ENCODE measurements at places on chromosomes 5 and 9. TPM values are rescaled to one million over a fixed set of nuclear protein-coding genes. Genes with fewer than 3 reads are reported as not detected.

GRCh38 chr9:126697330-126697729 lies 83.6 kb downstream of the LMX1B start:
- no peak overlapping the region for H3K4me3 ChIP-seq
- H3K4me1 ChIP-seq: no peaks in the 10 kb centered on the region
- H3K27ac ChIP-seq: no peak overlapping the region

DNA sequence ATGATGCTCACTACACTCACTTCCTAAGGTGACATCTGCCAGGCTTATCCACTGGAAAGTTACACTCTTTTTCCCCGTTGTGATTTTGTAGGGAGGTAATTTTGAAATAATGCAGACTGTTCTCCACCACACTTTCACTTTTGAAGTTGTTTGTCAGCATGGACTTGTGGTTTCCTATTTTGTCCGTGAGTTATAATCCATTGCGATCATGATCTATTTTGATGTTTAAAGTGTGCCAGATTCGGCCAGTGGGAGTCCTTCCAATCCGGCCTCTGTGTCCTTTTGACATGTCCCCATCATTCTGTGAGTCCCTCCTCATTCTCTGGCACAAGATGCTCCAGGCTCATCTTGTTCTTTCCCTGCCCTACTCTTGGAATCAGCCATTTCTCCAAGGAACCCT lies 211.3 kb upstream of the KLF4 start:
- no peak overlapping the region for H3K4me3 ChIP-seq
- no peaks in the 10 kb centered on the region for H3K4me1 ChIP-seq
- no peaks in the 10 kb centered on the region for H3K36me3 ChIP-seq
- no peak overlapping the region for H3K27ac ChIP-seq
- no peak for DNase-seq

GRCh38 chr5:179822059-179822432 lies 1.3 kb downstream of the SQSTM1 start:
- DNase-seq: no peak
- no peaks in the 10 kb centered on the region for H3K27me3 ChIP-seq
- H3K27ac ChIP-seq: peak overlapping the region; percentile 96
- peaks cover 36% of the 10 kb centered on the region for H3K4me1 ChIP-seq
- peaks cover 24% of the 10 kb centered on the region for H3K36me3 ChIP-seq
- peak overlapping the region; percentile 83 for H3K4me3 ChIP-seq

The ISCA1 gene
- total RNA-seq: 35.6 TPM

- H3K4me1 ChIP-seq: no peaks in the 10 kb centered on the region
- no peaks in the 10 kb centered on the region for H3K36me3 ChIP-seq
- DNase-seq: no peak
- no peaks in the 10 kb centered on the region for H3K27me3 ChIP-seq
Observed at GRCh38 chr5:107199756-107200155, 471.0 kb downstream of the EFNA5 start.

DNA sequence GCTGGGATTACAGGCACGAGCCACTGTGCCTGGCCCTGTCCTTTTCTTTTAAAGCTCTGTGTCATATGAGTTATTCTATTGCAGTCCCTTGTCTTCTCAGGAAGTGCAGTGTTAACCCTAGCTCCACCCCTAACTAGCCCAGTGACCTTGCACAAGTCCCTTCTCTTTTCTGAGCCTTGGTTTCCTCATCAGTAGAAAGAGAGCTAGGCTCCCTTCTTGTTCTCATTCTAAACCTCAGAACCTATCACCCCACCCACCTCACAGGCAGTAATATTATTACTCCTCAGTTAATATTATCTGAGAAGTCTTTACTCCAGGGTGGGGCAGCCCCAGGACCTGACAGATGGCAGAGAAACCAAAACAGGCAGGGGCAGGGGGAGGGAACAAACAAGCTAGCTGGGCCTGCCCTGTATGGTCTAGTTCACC lies 7.2 kb downstream of the CYFIP2 start:
- H3K36me3 ChIP-seq: no peaks in the 10 kb centered on the region
- peak overlapping the region; percentile 57 for H3K27ac ChIP-seq
- DNase-seq: peak; percentile 19
- peak overlapping the region; percentile 23 for H3K4me3 ChIP-seq

DNA sequence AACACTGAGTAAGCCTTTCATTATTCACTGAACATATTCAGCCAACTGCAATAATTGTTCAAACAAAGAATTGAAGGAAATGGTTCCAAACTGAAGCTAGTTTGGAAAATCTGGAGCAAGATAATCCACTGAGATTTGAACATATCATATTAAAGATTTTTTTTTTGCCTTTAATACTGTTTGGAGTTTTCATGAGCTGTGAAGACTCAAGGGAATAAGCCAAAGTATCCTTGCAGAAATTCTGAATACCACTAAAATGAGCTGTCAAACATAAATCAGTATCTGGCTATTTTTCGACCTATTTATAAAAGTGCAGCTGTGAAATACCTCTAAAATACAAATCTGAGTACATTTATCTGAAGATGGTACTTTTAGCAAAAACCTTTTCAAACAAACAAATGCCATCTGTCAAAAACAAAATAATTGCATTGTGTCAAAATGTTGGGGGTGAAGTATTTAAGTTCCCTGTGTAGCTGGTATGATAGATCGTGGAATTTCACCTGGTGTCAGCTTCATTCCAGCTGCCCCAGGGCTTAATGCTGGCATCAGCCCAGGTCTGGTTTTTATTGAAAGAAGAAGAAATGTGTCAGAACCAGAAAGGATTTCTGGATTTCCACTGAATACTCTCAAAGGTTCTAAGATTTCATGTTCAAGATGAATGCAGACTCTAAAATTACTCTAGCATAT lies 149.0 kb upstream of the GRAMD2B start:
- no peak for DNase-seq
- H3K36me3 ChIP-seq: no peaks in the 10 kb centered on the region
- H3K4me3 ChIP-seq: no peak overlapping the region

GRCh38 chr9:94490465-94490864 lies 64.4 kb upstream of the PCAT7 start:
- no peak overlapping the region for H3K27ac ChIP-seq
- H3K27me3 ChIP-seq: no peaks in the 10 kb centered on the region
- H3K36me3 ChIP-seq: no peaks in the 10 kb centered on the region
- no peaks in the 10 kb centered on the region for H3K4me1 ChIP-seq
- no peak overlapping the region for H3K4me3 ChIP-seq

- no peak overlapping the region for H3K4me3 ChIP-seq
- DNase-seq: no peak
- H3K36me3 ChIP-seq: no peaks in the 10 kb centered on the region
- no peak overlapping the region for H3K27ac ChIP-seq
Observed at GRCh38 chr5:17444496-17444895, 53.5 kb upstream of the TAF11L2 start.

DNA sequence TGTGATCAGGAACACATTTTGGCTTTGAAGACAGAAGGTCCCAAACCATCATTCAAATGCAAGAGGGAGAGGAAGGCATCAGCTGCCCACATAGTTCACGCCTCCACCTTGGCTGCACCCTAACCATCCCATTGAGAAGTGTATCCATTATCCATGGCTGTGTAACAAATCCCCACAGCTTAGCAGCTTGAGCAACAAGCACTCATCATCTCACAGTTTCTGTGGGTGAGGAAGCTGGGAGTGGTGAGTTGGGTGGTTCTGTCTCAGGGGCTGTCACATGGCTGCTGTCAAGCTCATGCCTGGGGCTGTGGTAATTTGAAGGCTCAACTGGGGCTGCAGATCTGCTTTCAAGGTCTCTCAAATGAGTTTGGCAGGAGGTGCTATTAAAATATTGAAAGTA lies 23.0 kb upstream of the CEP72 start:
- no peaks in the 10 kb centered on the region for H3K4me1 ChIP-seq
- H3K27ac ChIP-seq: no peak overlapping the region
- no peak overlapping the region for H3K4me3 ChIP-seq
- H3K27me3 ChIP-seq: peaks cover 7% of the 10 kb centered on the region

- H3K27ac ChIP-seq: no peak overlapping the region
- no peaks in the 10 kb centered on the region for H3K27me3 ChIP-seq
- DNase-seq: peak; percentile 20
- peaks cover 71% of the 10 kb centered on the region for H3K4me1 ChIP-seq
- H3K4me3 ChIP-seq: peak overlapping the region; percentile 44
Observed at GRCh38 chr9:89538871-89539270, 41.0 kb upstream of the SEMA4D start.

The GABRP gene
- not detected for total RNA-seq

DNA sequence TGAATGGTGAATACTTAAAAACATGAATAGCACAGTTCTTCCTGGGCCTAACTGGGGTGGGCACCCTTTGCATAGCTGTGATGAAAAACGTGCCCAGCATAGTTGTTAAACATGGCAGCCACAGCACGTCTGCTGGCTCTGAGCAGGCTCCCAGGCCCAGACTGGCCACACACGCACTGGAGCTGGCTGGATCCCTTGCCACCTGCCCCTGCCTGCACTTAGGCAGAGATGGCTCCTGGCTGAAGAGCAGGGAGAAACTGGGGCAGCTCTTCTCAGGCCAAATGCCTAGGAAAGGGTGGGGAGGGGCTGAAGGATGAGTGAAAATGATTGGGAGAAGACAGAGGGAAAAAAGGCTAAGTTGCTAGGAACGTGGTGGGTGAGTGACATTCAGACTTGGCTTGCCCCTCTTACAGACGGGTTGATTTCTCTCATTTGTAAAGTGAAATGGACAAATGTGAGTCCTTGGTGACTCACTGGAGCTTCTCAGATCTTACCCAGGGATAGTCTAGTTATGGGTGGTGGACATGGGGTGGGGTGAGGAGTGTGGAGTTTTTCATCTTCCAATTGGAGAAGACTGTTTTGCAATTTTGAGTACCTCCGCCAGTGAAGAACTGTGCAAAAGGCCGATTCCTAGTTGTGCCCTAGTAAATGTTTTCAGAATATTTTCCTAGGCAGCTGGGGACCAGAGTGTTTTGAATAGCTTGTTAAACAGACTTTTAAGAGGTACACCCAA lies 42.4 kb downstream of the TRIO start:
- DNase-seq: no peak
- no peaks in the 10 kb centered on the region for H3K36me3 ChIP-seq
- no peaks in the 10 kb centered on the region for H3K4me1 ChIP-seq
- no peaks in the 10 kb centered on the region for H3K27me3 ChIP-seq

DNA sequence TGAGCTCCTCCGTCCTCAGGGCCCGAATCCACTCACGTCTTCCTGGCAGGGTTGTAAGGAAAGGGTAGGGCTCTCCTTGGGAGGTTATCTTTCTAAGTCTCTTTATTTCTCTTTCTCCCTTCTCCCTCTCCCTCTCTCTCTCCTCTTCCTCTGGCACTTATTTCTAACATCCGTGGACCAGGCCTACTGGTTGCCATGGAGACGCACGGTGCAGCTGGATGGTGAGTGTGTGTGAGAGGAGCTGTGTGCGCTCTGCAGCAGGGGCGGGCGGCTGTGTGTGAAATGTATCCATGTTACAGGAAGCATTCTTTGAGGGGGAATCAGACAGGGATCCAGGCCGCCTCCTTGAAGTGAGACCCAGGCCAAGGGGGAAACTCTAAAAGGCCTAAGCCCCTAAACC lies 32.2 kb downstream of the PCDH1 start:
- H3K4me3 ChIP-seq: no peak overlapping the region
- no peaks in the 10 kb centered on the region for H3K27me3 ChIP-seq
- peaks cover 7% of the 10 kb centered on the region for H3K4me1 ChIP-seq
